Stimulated activated memory B cell treated with anti-CD40 and anti-IgM and Interleukin-4, amounts not matched to agents 10 μg/mL and 1 μg/mL and 100 μg/mL, for 72 hours (primary cell): ENCODE measurements at places on chromosomes 2 and 18.

DNA sequence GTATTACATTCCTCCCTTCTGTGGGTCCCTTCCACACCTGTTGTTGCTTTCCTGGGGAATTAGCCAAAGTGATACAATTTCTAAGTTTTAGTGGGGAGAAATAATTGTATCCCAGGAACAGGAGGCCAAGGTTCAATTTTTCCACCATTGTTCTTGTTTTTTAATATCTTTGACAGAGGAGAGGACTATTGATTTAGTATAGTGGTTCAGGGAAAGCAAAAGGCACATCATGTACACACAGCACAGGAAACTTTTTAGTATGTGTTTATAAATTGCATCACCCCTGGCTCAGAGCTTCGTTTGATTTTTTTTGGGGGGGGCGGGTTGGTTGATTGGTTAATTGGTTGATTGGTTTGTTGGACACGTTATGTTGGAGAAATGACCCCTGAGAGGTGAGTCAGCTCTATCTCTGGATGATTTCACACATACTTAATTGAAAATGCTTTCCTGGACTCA lies 431.6 kb downstream of the PID1 start:
- no peak for ATAC-seq

GRCh38 chr2:26414311-26414710 lies 12.6 kb downstream of the DRC1 start:
- ATAC-seq: no peak

GRCh38 chr2:56680971-56681631 lies 497.3 kb downstream of the CCDC85A start:
- ATAC-seq: no peak

DNA sequence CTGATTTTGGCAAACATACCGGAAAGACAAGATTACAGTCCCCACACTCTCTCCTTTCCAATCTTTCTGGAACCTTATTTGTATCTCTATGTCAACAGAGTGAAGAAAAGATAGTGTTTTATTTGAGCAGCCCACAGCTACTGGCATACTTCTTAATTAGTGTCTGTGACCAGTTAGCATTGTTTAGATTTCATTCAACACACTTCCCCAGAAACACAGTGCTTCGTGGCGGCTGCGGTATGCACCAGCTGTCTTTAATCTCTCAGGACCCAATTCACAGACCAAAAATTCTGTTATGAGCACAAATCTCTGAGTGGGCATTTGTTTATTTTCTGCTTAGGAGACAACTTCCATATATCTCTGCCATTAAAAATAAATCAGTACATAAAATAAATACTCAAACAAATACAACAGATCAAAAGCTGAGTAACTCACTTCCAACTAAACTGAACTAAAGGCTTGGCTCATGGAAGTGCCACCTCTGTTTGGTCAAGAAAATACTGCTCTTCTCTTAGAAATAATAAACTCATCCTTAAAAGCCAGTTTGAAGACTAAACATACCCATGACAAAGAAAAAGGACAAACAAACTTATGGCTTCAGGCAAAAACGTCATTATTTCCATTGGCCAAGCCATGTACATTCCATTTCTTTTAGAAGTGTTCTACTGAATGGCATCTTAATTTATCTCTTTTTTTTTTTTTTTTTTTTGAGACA lies 392.4 kb downstream of the TXNL1 start:
- ATAC-seq: no peak

GRCh38 chr2:17182399-17182798 lies 335.8 kb downstream of the RAD51AP2 start:
- no peak for ATAC-seq

- ATAC-seq: no peak
Observed at GRCh38 chr2:188199716-188200128, 92.0 kb upstream of the GULP1 start.

- no peak for ATAC-seq
Observed at GRCh38 chr2:84965192-84965516, 5.8 kb upstream of the KCMF1 start.

DNA sequence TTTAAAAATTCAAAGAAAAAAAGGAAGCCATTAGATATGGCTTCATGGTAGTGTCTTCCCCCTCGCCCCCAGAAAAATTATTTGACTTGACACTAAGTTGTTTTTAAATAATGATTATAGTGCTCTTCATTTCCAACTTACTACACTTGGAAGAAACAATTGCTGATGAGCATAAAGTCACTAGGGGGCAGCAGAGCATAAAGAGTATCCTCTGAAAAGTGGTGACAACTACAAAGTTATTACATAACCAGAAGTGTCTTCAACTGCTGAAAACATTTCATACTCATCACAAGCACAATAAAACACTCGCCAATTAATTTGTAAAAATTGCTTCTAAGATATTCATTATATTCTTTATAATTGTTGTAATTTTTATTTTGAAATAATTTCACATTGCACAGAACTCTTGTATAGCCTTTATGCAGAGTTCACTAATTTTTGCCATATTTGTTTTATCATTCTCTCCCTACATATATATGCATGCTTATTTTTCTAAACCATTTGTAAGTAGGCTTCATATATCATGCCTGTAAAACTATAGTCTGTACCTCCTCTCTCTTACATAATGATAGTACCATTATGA lies 54.9 kb downstream of the EXOC6B start:
- no peak for ATAC-seq

DNA sequence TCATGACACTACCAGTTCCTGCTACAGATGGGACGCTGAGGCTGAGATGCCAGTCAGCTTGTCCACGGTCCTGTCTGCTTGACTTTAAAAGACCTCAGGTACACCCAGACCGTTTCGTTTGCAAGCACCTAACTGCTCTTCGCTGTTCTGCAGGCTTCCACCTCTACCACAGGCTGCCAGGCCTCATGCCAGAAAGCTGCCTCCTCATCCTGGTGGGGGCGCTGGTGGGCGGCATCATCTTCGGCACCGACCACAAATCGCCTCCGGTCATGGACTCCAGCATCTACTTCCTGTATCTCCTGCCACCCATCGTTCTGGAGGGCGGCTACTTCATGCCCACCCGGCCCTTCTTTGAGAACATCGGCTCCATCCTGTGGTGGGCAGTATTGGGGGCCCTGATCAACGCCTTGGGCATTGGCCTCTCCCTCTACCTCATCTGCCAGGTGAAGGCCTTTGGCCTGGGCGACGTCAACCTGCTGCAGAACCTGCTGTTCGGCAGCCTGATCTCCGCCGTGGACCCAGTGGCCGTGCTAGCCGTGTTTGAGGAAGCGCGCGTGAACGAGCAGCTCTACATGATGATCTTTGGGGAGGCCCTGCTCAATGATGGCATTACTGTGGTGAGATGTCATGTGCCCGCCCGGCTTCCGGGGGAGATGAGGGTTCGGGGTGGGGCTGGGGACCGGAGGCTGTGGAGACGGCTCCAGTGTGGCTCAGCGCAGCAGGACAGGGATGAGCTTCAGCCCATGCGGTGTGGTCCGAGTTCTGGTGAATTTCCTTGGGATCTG lies 5.9 kb downstream of the SLC9A4 start:
- peak; percentile 55 for ATAC-seq
